ENCODE measurements at places on chromosomes 5 and 9. TPM values are rescaled to one million over a fixed set of nuclear protein-coding genes. Genes with fewer than 3 reads are reported as not detected.

The NUTM2G gene
- not detected for total RNA-seq

The ADGRV1 gene
- 0.15 TPM for total RNA-seq

The FOXD4L4 gene
- 0.53 TPM for total RNA-seq

The SPINK7 gene
- total RNA-seq, result not detected

The DMGDH gene
- total RNA-seq, result not detected

The TNFSF8 gene
- not detected for total RNA-seq

The PGM5 gene
- total RNA-seq, result 1.4 TPM

The LSM11 gene
- 6.4 TPM for total RNA-seq

The ABCA1 gene
- 36.5 TPM for total RNA-seq

The SLC46A2 gene
- total RNA-seq, result not detected

The JMY gene
- total RNA-seq, result 11.2 TPM

The SARDH gene
- 3.4 TPM for total RNA-seq

The PKD2L2 gene
- total RNA-seq, result not detected

The CMYA5 gene
- 0.06 TPM for total RNA-seq

The BTNL3 gene
- total RNA-seq, result not detected

The PCDHGA5 gene
- 2.1 TPM for total RNA-seq

The MYMK gene
- not detected for total RNA-seq

The SLC25A2 gene
- total RNA-seq, result not detected

The SPACA9 gene
- 3.2 TPM for total RNA-seq
